Activated naive CD8-positive, alpha-beta T cell treated with anti-CD3 and anti-CD28 coated beads, Interleukin-2, amount 50 U/mL, for 24 hours (primary cell): ENCODE measurements at places on chromosomes 3 and 15.

DNA sequence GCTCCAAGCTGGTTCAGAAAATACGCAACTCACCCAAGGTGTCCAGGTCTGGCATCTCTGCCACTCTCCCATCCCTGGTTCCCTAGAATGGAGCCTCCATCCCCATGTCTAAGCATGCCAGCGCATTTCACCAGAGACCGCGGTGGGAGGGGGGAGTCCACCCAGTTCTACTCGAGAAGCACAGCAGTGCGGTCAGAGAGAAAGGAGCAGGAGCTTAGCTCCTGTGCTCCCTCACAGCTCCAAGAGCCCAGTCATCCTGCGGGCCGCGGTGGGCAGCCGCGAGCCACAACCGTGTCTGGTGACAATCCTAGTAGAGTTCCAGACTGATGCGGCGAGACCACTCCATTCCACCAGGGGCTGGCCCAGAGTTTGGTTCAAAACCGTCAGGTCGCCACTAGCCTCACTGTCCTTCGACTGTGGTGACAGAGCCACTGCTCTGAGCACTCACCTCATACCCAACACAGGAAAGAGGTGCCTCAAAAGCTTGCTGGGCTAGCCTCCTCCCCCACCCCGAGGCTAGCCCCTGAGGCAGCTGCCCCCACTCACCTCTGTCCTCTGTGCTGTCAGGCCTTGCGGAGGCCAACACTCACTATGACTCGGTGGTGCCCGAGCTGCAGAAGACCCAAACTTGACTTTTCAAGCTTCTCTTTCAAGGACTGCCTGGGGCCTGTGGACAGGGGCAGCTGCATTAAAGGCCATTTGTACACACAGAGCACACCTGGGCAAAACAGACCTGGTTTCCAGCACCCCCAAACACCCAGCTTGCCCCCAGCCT, 185.4 kb downstream of the XXYLT1 start:
- no peak for DNase-seq

GRCh38 chr3:12513694-12514446, 29.6 kb downstream of the TSEN2 start:
- DNase-seq = no peak

- DNase-seq = no peak
Measured at GRCh38 chr15:63908991-63909390, 75.2 kb upstream of the HERC1 start.

GRCh38 chr3:126208606-126209256, 28.3 kb upstream of the ALDH1L1 start:
- no peak for DNase-seq

GRCh38 chr3:180306691-180307090, 270.0 kb upstream of the PEX5L start:
- no peak for DNase-seq

GRCh38 chr15:31162721-31163510, 61.4 kb upstream of the TRPM1 start:
- DNase-seq = no peak

DNA sequence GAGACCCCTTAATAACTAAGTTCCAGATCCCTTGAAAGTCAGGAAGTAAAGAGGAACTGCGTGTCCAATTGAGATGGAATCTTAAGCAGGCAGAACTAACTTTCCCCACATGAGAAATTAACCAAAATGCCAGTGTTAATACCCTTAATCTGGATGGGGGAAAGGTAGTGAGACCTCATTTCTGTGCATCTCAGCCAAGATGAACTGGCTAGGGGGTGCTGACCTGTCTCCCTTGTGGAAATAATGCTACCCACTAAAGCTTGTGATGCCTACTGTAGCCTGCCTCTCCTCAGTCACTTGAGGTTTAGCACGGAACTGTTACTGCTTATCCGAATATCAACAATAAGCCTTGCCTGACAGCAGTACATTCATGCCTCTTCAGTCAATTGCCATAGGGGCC, 15.1 kb downstream of the BOC start:
- no peak for DNase-seq

DNA sequence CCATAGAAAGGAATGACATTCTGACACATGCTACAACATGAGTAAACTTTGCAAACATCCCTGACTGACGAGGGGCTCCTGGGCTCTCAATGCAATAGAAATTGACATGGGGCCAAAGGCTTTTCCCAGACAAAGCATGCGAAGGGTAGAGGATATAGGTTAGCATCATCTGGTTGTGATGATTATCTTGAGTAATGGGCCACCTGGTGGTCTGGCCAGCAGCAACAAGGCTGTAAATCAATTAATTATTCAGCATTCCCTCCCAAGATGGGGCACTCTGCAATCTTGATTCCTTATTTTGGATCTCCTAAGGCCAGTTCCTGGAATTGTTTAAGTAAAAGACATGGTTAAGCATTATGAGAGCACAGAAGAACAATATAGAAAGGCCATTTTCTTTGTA, 99.2 kb downstream of the AGBL1 start:
- no peak for DNase-seq
